ENCODE measurements at places on chromosomes 2 and 18. TPM values are rescaled to one million over a fixed set of nuclear protein-coding genes. Genes with fewer than 3 reads are reported as not detected.
A peak's percentile ranks its signal among the peaks of the same experiment; 100 is the strongest.

DNA sequence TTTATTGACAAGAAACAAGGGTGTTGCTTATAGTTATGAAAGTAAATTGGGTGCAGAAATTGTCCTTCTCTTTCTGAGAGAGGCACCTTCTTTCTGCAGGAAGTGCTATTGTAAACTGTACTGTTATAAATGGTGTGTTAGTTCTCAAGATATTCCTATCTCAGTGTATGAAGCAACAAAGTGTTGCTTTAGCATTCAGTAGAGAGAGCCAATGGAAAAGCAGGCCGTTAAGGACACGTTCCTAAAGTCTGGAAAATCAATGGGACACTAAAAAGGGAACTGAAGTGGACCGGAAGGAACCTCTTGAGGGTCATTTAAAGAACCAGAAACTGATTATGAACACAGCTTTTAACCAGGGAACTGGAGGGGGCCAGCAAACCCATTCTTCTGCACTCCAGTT is 510.0 kb upstream of the ZEB2 start:
- no peak overlapping the region for H3K4me3 ChIP-seq
- no peaks in the 10 kb centered on the region for H3K27me3 ChIP-seq
- no peaks in the 10 kb centered on the region for H3K4me1 ChIP-seq
- DNase-seq = no peak
- H3K36me3 ChIP-seq = no peaks in the 10 kb centered on the region

GRCh38 chr2:134083548-134083947 is 170.3 kb upstream of the MGAT5 start:
- H3K4me3 ChIP-seq = no peak overlapping the region
- no peak overlapping the region for H3K27ac ChIP-seq
- H3K27me3 ChIP-seq = no peaks in the 10 kb centered on the region
- H3K36me3 ChIP-seq = no peaks in the 10 kb centered on the region
- no peak for DNase-seq

- H3K36me3 ChIP-seq = no peaks in the 10 kb centered on the region
- H3K4me1 ChIP-seq = peaks cover 21% of the 10 kb centered on the region
- no peak overlapping the region for H3K27ac ChIP-seq
- H3K4me3 ChIP-seq = no peak overlapping the region
Observed at GRCh38 chr2:235551965-235552364, 58.1 kb downstream of the AGAP1 start.

- DNase-seq = no peak
- peak overlapping the region; percentile 55 for H3K4me3 ChIP-seq
- H3K27ac ChIP-seq = no peak overlapping the region
- no peaks in the 10 kb centered on the region for H3K36me3 ChIP-seq
- peaks cover 74% of the 10 kb centered on the region for H3K27me3 ChIP-seq
Observed at GRCh38 chr2:5696404-5696944, 4.3 kb downstream of the SOX11 start.

- no peaks in the 10 kb centered on the region for H3K27me3 ChIP-seq
- peak; percentile 55 for DNase-seq
- H3K27ac ChIP-seq = peak overlapping the region; percentile 60
- H3K4me1 ChIP-seq = peaks cover 61% of the 10 kb centered on the region
- peaks cover 23% of the 10 kb centered on the region for H3K36me3 ChIP-seq
Observed at GRCh38 chr2:36461039-36461681, 105.6 kb downstream of the CRIM1 start.

GRCh38 chr2:32384529-32384928 is 27.7 kb downstream of the BIRC6 start:
- no peaks in the 10 kb centered on the region for H3K4me1 ChIP-seq
- no peak overlapping the region for H3K27ac ChIP-seq
- H3K4me3 ChIP-seq = no peak overlapping the region
- DNase-seq = no peak
- no peaks in the 10 kb centered on the region for H3K27me3 ChIP-seq
- H3K36me3 ChIP-seq = peaks cover 92% of the 10 kb centered on the region

- H3K4me1 ChIP-seq = peaks cover 7% of the 10 kb centered on the region
- H3K27ac ChIP-seq = no peak overlapping the region
- H3K36me3 ChIP-seq = no peaks in the 10 kb centered on the region
- no peak overlapping the region for H3K4me3 ChIP-seq
- H3K27me3 ChIP-seq = no peaks in the 10 kb centered on the region
Observed at GRCh38 chr2:71886241-71886640, 261.4 kb downstream of the CYP26B1 start.

DNA sequence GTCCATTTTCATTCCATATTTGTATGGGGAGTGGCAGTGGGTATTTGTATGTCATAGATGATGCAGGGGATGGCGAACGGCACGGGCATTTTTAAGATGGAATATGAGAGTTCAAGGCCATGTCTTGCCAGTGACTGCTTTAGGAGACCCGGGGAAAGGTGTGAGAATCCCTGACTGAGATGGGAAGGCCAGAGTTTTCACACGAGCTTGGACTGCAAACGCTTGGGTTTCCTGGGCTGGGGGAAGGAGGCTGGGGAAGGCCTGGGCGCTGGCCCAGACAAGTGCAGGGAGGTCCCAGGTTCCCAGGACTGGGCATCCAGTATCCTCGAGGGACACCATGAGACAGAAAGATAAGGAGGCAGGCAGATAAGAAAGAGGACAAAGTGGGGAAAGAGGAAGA is 35.2 kb downstream of the CNGA3 start:
- no peaks in the 10 kb centered on the region for H3K27me3 ChIP-seq
- no peak overlapping the region for H3K27ac ChIP-seq
- DNase-seq = no peak
- no peaks in the 10 kb centered on the region for H3K36me3 ChIP-seq

- H3K27ac ChIP-seq = no peak overlapping the region
- H3K4me1 ChIP-seq = no peaks in the 10 kb centered on the region
- H3K27me3 ChIP-seq = no peaks in the 10 kb centered on the region
Observed at GRCh38 chr2:5412001-5412400, 280.2 kb upstream of the SOX11 start.

GRCh38 chr2:123002660-123003248 is 1022.3 kb upstream of the CNTNAP5 start:
- H3K4me3 ChIP-seq = no peak overlapping the region
- H3K27me3 ChIP-seq = no peaks in the 10 kb centered on the region
- H3K4me1 ChIP-seq = no peaks in the 10 kb centered on the region
- H3K36me3 ChIP-seq = no peaks in the 10 kb centered on the region
- no peak overlapping the region for H3K27ac ChIP-seq

- no peak overlapping the region for H3K4me3 ChIP-seq
- no peak for DNase-seq
- no peaks in the 10 kb centered on the region for H3K27me3 ChIP-seq
- H3K4me1 ChIP-seq = no peaks in the 10 kb centered on the region
- no peaks in the 10 kb centered on the region for H3K36me3 ChIP-seq
Observed at GRCh38 chr2:196112418-196113034, 43.9 kb upstream of the DNAH7 start.

DNA sequence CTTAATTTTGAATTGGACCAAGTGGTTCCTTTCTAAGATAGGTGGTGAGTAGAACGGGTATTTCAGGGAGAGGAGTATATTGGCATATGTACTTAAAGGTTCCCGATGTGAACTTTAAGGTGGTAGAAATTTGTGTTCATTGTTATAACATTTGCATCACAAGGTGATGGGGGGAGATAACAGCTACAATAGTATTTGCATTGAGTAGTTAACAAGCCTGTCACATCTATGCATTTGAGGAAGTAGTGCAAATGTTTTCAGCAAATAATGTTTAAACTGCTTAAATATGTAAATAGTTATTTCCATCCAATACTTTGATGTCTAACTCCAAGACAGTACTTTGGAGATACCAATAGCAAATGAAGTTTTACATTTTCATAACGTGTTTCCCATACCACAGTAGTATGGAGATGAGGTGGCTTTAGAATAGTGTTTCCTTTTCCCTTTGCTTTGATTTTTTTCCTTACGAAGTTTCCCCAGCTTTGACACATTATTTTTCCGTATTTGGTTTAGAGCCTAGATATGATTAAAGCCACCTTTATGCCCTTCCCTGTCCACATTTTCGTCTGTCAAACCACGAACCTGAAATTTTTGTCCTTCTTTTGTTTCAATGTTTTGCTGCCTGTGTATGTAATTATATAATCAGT is 46.6 kb downstream of the VAPA start:
- no peaks in the 10 kb centered on the region for H3K27me3 ChIP-seq
- peaks cover 6% of the 10 kb centered on the region for H3K36me3 ChIP-seq
- no peaks in the 10 kb centered on the region for H3K4me1 ChIP-seq
- DNase-seq = no peak
- no peak overlapping the region for H3K4me3 ChIP-seq
- no peak overlapping the region for H3K27ac ChIP-seq

- H3K27me3 ChIP-seq = no peaks in the 10 kb centered on the region
- DNase-seq = no peak
- H3K4me1 ChIP-seq = peaks cover 15% of the 10 kb centered on the region
- H3K36me3 ChIP-seq = peaks cover 12% of the 10 kb centered on the region
- H3K4me3 ChIP-seq = no peak overlapping the region
Observed at GRCh38 chr18:23825496-23825895, 136.2 kb downstream of the LAMA3 start.

DNA sequence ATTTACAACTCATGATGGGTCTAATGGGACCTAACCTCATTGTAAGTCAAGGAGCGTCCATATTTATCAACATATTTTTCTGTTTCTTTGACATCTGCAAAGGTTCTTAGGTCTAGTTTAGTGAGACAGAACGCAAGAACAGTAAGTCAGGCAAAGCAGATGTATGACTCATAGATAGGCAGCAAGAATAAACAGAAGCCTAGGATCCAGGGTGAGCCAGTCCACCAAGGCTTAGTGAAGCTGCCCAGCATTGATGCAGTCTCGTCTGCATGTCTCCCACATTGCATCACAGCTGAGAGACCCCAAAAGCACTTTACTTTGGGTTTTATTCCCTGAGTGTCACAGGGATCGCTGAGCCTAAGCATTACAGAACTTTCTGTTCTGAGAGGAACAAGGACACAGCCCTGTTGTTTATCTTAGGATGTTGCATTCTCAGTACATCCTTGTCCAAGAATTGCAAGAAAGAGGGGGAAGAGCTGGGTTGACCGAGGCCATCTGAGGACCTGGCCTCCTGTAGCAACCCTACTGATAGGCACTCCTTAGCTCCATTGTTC is 29.6 kb upstream of the TMEM177 start:
- no peak overlapping the region for H3K4me3 ChIP-seq
- no peaks in the 10 kb centered on the region for H3K36me3 ChIP-seq
- H3K27ac ChIP-seq = no peak overlapping the region
- H3K27me3 ChIP-seq = no peaks in the 10 kb centered on the region
- no peaks in the 10 kb centered on the region for H3K4me1 ChIP-seq

DNA sequence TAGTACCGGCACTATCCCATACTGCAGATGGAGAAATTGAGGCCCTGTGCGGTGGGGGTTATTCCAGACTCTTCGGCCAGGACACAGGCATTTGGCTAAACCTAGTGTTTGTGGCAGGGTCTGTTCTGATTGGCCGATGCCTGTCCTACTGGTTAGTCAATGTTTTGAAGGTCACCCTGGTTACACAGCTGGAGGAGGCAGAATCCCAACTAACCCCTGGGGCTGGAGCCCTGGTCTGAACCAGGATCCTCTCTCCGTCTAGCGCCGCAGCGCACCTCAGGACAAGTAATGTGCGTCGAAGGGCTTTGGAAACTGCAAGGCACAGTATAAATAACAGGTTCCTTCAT is 19.4 kb downstream of the TEX44 start:
- H3K4me1 ChIP-seq = peaks cover 41% of the 10 kb centered on the region
- H3K36me3 ChIP-seq = no peaks in the 10 kb centered on the region
- DNase-seq = peak; percentile 49
- no peak overlapping the region for H3K4me3 ChIP-seq
- no peaks in the 10 kb centered on the region for H3K27me3 ChIP-seq

DNA sequence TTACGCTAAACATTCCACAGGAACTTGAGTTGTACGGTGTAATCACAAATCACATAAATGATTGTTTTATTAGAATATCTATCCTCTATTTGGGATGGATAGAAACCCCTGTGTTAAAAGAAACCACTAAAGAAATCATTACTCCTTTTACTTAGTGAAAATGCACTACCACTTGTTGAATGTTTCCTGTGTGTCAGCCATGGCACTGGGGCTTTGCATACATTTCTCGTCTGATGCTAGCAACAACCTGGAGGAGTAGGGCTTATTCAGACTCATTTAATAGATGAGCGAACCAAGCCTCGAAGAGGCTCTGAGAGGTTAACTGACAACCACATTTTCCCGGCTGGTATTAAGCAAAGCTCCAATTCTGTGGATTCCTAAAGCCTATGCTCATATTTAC is 60.5 kb upstream of the PELI1 start:
- H3K27ac ChIP-seq = peak overlapping the region; percentile 75
- H3K36me3 ChIP-seq = no peaks in the 10 kb centered on the region
- no peaks in the 10 kb centered on the region for H3K27me3 ChIP-seq
- H3K4me3 ChIP-seq = no peak overlapping the region

GRCh38 chr2:46072101-46072820 is 224.9 kb upstream of the EPAS1 start:
- H3K4me1 ChIP-seq = peaks cover 24% of the 10 kb centered on the region
- H3K4me3 ChIP-seq = no peak overlapping the region
- H3K27me3 ChIP-seq = no peaks in the 10 kb centered on the region
- no peaks in the 10 kb centered on the region for H3K36me3 ChIP-seq
- no peak overlapping the region for H3K27ac ChIP-seq
- DNase-seq = no peak

- no peak overlapping the region for H3K4me3 ChIP-seq
- peaks cover 12% of the 10 kb centered on the region for H3K4me1 ChIP-seq
- no peaks in the 10 kb centered on the region for H3K27me3 ChIP-seq
- no peak for DNase-seq
- no peaks in the 10 kb centered on the region for H3K36me3 ChIP-seq
Observed at GRCh38 chr2:205785507-205786260, 103.4 kb downstream of the NRP2 start.

The MAPK4 gene
- 22.2 TPM for total RNA-seq

The TANC1 gene
- total RNA-seq = 59.7 TPM

The ADAM23 gene
- 2.6 TPM for total RNA-seq

The NYAP2 gene
- not detected for total RNA-seq

The FRZB gene
- total RNA-seq = 21.6 TPM

Measured in stomach (tissue), 19 donors.